ENCODE measurements at places on chromosomes 4 and X.

GRCh38 chr4:25180524-25181131, 20.4 kb upstream of the SEPSECS start:
- peak; percentile 51 for DNase-seq

DNA sequence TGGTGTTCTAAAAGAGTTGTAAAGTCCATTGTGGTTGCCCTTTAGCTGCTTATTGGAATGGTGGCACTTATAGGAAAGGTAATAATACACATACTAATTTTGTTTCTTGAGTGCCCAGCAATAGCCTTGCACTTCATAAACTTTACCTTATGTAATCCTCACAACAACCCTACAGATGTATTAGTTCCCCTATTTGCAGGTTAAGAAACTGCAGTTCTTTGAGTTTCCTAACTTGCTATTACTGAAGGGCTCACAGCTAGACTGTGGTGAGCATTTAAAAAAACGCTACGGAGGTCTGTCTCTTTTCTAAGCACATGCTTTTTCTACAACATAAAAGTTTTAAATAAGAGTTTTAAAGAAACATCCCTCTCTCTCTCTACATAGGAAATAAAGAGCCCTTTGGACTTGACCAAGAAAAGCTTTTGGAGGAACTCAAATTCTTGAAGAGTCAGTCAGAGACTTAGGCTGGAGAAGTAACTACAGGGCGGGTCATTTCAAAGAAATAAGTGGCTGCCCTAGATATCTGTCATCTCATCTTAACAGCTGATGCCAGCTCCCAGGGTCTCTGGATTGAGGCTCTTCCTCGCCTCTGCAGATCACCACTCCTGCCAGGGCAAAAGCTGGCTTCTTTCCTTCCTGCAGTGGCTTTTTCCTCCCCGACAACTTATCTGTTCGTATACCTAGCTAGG, 42.0 kb upstream of the FBXW7 start:
- no peak for DNase-seq

- no peak for DNase-seq
Observed at GRCh38 chr4:142278663-142279062, 567.4 kb downstream of the INPP4B start.

DNA sequence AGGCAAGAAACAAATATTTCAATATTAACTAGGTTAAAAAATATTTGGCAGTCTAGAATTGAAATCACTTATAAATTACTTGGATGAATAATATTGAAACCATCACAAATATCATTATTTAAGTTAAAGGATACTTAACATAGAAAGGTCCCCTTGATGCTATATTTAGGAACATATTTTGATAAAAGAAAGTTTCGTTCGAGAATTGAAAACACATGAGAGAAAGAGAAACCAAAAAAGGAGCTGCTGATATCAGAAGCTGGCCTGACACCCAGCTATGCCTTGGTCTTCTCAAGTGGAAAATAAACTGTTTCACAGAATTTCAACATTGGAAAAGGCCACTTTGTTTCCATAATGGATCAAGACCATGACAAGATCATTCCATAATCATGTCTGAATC, 762.4 kb downstream of the DMD start:
- no peak for DNase-seq

DNA sequence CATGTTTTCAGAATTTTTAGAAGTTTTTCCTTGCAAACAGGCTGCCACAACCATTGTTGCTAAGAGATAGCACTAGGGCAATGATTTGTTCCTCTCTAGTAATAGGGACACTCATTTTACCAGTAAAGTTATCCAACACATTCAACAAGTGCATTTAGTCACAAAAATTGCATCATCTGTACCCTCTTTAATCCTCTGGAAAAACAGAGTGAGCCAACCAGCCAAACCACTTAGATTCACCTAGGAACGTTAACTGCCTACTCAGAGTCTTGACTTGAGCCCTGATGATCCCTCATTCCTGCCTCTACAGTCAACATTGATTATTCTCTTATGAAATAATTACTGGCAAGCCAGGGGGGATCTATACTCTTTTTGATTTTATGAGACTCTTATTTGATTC, 17.0 kb upstream of the ADGRA3 start:
- no peak for DNase-seq

DNA sequence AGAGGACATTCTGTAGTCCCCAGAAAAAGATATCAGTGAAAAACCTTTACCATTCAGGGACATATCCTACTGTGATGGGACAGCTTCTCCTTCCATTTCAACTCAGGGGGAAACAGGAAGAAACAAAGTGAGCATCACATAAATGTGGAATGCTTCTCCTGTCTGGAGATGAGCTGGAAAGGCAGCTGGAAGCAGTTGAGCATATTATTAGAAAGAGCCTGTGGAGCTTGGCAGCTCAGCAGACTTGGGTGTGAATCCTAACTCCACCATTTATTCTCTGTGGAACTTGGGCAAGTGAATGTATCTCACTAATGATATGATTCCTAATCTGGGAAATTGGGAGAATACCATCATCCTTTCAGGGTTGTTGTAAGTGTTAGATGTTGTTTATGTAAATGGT, 232.1 kb upstream of the F9 start:
- DNase-seq: no peak

GRCh38 chr4:6634746-6635145, 5.7 kb upstream of the MRFAP1 start:
- no peak for DNase-seq

DNA sequence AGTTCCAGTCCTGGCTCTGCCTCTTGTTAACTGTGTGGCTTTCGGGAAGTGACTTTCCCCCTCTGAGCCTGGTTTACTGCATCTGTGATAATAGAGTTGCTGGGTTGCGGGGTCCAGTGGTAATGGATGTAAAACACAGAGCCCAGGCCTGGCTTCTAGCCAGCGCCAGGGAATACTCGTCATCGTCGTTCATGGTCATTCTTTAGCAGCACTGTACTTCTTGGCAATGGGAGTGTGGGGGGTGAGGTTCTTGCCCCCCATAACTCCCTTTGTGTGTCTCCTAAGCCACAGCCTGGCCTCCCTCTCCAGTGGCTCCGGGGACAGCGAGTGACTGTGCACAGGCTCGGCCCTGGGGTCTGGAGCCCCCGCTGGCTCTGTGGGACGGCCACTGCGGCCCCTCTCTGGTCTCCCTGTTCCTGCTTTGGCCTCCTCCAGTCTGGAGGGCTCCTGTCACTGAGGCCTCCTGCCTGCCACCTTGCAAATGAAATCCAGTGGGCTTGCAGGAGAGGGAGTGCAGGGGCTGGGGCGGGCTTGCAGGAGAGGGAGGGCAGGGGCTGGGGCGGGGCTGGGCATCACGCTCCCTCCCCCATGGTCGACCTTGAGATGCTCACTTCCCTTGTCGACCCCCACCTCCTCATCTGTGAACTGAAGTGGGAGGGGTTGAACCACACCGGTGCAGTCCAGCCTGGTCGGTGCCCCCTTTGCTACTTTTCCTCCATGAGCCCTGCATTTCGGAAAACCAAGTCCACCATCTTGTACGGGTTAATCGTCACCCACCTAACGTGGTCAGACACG, 13.2 kb downstream of the PSAPL1 start:
- peak; percentile 1 for DNase-seq

DNA sequence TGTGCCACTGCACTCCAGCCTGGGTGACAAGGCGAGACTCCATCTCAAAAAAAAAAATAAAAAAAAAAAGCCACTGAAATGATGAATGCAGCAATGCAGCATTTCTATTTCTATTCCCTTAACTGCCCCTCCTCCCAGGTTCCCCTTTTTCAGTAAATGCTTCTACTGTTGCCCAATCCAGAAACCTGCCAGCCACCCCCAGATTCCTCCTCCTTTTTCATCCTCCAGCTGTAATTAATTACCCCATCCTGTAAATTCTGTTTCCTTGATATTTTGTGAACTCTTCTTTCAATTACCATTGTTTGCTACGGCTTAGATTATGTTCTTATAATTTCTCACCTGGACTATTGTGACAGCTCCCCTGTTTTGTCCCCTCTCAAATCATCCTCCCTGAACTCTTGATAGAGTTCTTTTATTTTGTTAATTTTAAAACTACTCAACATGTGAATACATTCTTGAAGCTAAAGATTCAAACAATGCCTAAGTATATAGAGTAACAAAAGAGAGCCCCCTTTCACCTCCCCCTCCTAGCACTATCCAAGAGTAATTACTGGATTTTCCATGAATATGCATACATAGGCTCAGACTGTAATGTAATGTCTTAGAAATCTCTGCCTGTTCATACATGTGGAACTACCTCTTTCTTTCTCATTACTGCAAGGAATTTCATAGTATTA, 140.6 kb upstream of the GPC4 start:
- no peak for DNase-seq

DNA sequence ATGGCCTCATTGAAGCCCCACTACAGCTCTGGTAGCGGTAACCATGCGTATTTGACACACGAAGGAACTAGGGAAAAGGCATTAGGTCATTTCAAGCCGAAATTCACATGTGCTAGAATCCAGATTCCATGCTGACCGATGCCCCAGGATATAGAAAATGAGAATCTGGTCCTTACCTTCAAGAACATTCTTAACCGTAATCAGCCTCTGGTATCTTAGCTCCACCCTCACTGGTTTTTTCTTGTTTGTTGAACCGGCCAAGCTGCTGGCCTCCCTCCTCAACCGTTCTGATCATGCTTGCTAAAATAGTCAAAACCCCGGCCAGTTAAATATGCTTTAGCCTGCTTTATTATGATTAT, 876 bp downstream of the HPRT1 start:
- peak; percentile 5 for DNase-seq

DNA sequence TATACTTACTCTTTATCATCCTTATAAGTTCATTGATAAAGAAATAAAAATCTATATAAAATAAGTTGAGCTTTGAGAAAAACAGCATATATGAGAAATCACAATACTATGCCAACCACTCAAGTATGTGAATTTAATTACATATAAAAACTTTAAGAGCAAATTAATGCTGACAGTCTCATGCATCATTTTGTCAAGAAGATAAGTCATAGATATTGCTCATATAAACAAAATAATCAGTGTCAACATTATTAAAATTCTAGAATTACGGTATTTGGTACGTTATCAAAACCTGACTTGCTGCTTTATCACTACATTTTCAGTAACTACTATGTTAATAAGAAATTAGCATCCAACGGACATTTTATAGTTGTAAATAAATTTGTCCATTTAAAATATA, 111.2 kb downstream of the FBXO8 start:
- DNase-seq: no peak

DNA sequence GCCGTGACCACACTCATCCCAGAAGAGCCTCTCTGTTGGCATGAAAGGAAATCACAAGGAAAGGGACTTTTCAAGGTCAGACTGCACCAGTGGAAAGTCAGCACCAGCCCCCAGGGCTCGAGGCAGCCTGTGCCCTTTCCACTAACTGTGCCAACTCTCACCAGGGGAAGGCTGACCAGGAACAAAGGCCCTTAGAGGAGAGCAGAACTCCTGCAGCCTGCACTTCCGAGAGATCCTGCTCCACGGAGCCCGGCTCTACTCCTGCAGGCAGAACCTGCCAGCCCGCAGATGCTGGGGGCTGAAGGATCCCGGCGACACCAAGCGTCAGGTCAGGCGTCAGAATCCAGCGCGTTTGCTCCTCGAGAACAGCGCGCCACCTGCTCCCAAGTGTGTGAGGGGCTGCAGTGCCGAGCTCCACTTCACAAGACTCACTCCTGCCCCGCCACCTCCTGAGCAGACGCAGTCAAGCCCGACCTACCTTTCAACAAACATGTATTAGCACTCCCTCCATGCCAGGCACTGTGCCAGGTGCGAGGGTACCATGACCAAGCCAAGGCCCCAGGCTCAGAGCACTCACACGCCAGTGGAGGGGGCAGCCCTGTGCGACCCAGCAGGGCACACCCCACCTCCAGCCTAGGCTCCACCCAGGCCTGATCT, 13.6 kb upstream of the HELT start:
- DNase-seq: peak; percentile 26

DNA sequence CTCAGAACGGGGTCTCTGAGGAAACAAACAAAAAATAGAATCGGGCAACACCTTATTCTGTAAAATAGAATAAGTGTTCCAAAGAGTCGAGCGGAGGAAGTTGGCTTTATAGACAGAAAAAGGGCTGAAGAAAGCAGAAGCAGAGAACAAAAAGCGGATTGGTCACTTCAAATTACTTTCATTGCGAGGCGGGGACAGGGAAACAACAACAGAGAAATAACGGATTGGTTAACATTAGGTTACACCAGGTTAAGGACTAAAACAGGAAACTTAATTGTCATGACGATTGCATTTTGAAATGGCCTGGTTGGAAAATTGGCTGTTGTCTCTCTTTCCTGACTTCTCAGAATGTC, 433 bp upstream of the COQ2 start:
- no peak for DNase-seq
